ENCODE measurements at places on chromosomes 4 and X.

GRCh38 chr4:67616478-67616877 is 58.0 kb downstream of the STAP1 start:
- no peak for DNase-seq

DNA sequence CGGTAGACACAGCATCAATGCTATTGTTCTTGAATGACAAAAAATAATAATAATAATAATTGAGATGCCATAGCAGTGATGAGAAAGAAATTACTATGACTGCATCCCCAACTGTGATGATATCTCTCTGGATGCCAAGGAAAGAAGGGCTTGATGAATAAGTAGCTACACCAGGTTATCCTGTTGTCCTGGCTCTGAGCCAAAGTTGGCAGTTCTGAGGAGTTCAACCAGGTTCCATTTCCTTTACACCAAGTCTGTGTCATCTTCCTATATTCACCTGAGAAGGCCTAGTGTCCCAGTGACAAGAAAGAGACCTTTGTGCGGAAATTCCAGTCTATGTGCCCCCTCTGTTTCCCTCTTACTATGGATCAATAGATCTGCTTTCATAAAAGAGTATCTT is 3.4 kb upstream of the MAML3 start:
- DNase-seq: no peak

DNA sequence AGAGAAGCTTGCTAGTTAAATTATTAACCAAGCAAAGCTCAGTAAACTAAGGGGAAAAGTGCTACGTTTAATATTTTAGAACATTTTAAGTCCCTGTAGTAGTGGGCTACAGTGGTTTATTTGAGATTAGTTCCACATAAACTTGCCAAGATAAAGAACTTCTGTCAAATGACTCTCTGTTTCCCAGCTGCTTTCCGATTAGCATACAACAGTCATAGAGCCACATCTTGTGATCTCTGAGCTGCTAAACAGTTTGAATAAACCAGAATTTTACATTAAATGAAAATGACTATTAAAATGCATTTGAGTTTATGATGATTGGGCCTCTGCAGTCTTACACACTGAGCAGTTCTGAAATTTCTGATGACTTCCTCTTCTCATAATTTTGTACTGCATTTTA is 568.5 kb downstream of the IQCM start:
- DNase-seq: no peak

GRCh38 chr4:169744601-169745000 is 13.1 kb downstream of the HPF1 start:
- DNase-seq: no peak

GRCh38 chrX:31547416-31547815 is 475.6 kb upstream of the FTHL17 start:
- DNase-seq: no peak

DNA sequence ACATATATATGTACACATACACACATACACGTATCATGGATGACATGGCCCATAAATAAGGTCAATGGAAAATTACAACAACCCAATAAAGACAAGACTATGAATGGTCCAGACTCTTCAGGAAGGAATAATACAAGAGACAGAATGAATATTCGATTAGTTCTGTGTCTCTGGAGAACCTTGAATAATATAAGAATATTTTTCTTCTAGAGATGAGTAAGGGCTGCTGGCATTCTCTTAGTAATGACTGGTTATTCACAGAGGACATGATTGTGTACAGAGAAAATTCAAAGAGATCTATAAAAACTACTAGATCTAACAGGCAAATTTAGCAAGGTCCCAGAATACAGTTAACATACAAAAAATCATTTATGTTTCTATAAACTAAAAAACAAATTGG is 23.3 kb downstream of the SPIN4 start:
- DNase-seq: no peak

DNA sequence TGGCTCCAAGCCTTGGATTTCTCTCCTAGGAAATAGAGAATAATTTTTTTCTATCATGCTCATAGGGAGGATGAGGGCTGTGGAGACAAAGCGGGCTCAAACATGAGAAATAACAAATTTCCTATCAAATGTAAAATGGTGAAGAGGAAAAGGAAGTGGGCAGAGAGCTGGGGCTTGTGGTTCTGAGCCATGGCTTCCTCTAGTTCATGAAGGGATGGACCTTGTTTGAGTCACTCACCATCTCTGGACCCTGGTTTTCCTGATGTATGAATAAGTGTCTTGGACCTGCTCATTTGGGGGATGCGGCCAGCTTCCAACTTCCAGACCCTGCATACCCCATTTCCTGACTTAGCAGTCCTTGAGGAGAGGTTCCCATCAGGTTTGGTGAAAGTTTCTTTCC is 63.0 kb downstream of the MSX1 start:
- DNase-seq: no peak

- DNase-seq: no peak
Measured at GRCh38 chrX:103616676-103617186, 9.0 kb downstream of the TCEAL3 start.

DNA sequence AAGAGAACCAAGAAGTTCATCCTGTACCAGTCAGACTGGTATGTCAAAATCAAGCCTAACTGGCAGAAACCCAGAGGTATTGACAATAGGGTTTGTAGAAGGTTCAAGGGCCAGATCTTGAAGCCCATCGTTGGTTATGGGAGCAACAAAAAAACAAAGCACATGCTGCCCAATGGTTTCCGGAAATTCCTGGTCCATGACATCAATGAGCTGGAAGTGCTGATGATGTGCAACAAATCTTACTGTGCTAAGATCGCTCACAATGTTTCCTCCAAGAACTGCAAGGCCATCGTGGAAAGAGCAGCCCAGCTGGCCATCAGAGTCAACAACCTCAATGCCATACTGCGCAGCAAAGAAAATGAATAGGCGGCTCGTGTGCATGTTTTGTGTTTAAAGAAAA is 172.7 kb upstream of the MED14 start:
- no peak for DNase-seq

- DNase-seq: no peak
Measured at GRCh38 chr4:26122690-26123089, 198.1 kb upstream of the RBPJ start.

GRCh38 chr4:124163401-124163800 is 549.1 kb downstream of the ANKRD50 start:
- DNase-seq: no peak

DNA sequence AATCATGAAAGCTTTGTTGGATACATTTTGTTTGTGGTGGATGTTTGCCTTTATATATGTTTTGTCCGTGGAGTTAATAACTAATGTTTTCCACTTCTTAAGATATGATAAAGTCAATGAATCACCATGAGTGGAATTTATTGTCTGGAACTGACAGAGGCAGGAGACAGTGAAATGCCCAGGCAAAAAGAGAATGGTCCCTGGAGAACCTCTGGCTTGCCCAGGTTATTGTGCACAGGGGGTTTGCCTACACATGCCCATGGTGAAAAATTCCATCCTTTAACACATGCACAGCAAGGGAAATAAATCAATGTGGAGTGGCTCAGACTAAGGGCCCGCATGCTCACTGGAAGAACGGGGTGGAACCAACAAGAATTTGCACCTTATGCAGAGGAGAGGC is 964.3 kb upstream of the GRIA3 start:
- DNase-seq: no peak

- DNase-seq: no peak
Measured at GRCh38 chrX:10903523-10903922, 207.6 kb upstream of the HCCS start.

GRCh38 chrX:40380655-40381488 is 199.9 kb upstream of the ATP6AP2 start:
- no peak for DNase-seq

DNA sequence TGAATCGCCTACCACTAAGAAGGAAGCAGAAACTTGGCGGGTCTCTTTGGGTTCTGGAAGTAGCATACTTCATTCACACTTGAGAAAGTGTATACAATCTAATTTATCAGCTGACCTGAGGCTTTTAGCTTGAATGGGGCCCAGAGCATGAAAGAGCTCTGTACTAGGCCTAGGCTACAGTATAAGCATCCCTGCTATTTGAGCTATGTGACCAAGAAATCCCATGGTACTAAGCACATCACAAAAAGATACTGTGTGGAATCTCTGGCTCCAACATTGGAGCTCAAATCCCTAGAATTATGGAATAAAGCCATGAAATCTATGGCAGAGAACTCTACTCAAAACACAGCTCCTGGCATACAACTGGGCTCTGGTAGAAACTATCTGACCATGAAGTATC is 43.9 kb upstream of the CCDC149 start:
- DNase-seq: no peak

- no peak for DNase-seq
Measured at GRCh38 chr4:2745516-2745915, 10.6 kb downstream of the TNIP2 start.

DNA sequence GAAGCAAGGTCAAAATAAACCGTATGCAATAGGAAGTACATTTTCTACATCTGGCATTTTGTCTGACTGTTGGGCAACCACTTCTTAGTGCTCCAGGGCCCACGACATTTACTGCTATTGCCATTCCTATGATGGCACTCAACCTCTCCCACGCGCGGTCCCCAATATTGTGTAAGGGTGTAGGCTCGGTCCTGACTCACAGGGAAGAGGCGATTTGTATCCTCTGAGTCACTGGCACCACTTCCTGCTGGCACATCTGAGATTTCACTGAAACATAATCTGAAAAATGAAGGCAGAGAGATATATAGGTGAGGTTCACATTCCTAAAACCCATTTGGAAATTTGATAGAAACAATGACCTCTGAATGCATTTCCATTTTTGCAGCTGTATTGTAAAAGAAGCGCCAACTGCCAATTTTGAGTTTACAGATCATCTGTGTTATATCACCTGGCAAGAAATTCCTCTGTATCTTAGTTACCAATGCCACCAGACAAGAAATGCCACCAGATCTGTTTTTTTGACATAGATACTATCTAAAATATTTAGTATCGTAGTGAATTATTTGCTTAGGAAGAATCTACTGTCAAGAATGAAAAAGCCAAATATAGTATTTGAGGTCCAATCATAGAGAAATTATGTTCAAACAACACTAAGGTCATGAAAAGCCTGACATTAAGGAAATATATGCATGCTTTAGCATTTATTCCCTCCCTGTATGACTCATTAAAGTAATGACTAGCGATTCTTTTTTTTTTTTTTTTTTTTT is 9.8 kb downstream of the EREG start:
- no peak for DNase-seq

- no peak for DNase-seq
Measured at GRCh38 chrX:118577041-118577440, 81.4 kb downstream of the DOCK11 start.

DNA sequence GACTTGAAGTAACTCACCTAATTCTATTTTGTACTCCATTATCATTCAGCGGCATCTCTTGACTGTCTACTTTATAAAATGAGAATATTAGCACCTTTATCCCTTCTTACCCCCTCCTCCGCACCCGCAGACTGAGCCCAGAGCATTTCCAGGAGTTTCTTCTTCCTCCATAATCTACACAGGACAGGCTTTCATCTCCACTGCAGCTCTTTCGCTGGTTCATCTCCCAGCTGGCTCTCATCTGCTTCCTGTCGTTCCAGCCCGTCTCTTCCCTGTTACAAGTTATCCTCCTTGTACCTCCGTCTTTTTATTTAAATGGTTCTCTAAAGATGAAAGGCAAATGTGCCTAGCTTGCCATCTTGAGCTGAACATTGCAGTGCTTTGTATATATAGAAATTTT is 39.8 kb downstream of the GALNT7 start:
- no peak for DNase-seq

DNA sequence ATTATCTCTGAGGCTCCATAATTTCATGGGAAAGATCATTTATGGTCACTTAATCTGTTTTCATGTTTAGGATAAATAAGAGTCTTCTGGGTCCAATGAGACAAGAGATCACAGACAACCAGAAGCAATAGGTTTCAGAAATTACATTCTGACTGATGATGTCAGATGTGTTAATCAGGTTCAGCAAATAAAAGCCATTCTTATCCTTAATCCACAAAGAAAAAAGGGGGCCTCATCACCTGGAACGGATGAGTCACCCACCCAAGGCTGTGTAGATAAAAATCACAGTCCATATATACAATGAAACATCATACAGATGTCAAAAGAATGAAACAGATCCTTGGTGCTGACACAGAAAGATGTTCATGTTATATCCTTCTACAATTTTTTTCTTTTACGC is 36.6 kb downstream of the SYTL4 start:
- no peak for DNase-seq

DNA sequence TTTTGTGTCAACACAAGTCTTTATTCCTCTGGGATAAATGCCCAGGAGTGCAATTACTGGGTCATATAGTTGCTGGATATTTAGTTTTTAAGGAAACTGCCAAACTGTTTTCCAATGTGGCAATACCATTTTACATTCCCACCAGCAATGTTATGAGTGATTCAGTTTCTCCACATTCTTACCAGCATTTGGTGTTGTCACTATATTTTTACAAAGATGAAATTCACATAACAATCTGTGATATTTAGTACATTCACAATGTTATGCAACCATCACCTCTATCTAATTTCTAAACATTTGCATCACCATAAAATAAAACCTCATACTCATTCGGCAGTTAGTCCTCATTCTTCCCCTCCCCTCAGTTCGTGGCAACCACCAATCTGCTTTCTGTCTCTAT is 75.0 kb downstream of the MAMLD1 start:
- DNase-seq: no peak

DNA sequence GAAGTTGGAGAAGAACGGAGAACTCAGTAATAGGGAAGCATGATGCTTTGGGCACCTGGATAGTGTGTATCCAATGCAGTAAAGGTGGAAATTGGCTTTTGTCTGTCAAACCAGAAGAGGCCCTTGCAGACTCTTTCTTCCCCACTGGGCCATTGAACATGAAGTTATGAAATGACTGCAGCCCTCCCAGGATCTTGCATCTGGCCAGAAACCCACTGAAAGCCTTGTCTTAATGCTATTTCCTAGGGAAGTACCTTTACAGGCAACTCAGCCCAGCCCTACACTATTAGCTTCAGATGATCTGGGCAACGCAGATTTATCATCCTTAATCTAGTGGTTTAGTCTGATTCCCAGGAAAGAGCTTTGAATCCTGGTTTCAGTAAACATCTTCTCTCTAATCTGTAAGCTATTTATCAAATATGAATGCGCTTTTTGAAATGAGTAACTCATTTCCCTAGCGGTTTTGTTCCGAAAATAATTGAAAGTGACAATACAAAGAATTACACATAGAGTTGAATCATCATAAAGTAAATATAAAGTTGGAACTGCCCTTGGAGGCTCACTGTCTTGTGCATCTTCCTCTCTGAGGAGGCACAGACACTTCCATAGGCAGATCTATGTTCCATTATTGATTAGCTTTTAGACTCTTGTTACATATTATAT is 464.1 kb downstream of the IDS start:
- DNase-seq: no peak

DNA sequence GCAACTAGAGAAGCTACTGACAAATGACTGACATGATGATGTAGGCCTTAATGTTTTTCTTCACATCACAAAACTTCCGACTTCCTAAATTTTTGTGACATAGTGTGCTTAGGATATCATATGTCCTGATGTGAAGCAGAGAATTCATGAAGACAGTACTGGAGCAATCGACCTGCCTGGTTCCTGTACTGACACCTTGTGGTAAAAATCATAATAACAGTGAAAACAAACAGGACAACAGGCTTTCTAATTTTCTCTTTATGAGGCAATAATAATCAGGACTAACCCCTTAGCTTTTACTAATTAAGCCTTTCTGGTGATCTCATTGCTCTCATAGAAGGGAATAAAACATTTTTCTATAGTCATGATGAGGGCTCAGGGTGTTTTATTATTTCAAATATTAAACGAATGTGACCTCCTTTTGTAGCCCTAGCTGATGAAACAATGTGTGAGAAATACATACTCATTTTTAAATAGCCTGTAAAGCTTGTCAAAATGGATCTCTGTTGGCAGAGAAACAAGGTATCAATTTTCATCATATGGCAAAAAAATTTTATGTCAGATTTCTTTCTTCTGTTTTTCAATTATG is 158.4 kb downstream of the TENT5D start:
- peak; percentile 40 for DNase-seq

Data from activated CD4-positive, alpha-beta T cell treated with anti-CD3 and anti-CD28 coated beads, Interleukin-2, amount 50 U/mL, for 16 hours (primary cell).